ENCODE measurements at places on chromosomes 11 and 22.

GRCh38 chr22:39478441-39478850 lies 21.6 kb downstream of the MGAT3 start:
- DNase-seq, result no peak

DNA sequence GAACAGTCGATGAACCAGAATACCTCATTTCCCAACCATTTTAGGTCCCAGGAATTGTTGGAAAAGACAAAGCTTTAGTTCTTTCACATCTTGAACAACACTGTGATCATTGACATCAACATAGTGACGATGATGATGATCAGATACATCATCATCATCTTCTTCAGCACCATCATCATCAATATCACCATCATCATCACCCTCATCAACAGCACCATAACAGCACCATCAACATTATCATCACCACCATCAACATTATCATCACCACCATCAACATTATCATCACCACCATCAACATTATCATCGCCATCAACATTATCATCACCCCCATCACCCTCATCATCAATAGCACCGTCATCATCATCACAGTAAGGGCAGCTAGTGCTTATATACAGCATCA lies 8.8 kb downstream of the SCUBE1 start:
- no peak for DNase-seq

DNA sequence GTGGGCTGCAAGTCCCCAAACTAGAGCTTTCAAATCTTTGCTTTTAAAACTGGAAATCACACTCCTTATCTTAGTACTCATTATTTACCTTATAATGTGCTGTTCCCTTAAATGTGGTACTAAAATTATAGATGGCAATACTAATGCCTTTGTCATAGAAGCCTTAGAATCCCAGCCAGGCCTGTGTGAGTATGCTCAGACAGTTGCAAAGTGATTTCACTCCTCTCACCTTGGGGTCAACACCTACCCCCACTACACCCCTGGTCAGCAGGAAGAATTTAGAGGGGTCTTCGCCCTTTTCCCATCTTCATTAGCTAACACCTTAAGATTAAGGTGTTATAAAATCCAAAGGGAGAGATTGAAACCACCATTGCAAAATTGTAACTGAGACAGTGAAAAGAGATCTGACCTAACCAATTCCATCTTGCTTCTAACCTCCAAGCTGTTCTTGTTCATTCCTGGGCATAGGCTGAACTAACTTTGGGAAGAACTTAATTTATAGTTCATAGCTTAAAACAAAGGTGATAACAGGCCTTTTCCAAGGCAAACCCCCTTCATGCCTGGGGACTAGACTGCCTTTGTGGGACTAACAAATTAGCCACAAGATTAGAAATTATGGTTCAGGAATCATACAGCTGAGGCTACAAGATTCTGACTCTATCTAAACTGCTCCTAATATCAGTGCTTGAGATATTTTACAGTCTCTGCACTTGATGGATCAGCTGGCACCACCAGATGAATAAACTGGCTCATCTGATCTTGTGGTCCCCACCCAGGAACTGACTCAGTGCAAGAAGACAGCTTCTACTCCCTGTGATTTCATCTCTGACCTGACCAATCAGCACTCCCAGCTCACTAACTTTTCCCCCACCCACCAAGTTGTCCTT lies 10.4 kb upstream of the MRPL17 start:
- no peak for DNase-seq

DNA sequence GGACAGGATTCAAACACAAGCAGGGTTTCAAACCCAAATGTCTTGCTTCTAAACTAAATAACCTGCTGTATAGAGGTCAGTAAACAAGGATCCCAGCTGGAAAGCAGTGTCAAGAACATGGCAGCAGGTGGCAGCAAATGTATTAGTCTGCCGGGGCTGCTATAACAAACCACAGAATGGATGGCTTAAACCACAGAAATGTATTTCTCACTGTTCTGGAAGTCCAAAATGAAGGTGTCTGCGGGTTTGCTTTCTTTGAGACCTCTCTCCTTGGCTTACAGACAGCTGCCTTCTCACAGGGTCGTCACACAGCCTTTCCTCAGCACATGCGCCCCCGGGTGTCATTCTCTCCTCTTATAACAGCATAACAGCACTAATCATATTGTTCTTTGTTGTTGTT lies 65.1 kb upstream of the LRRC55 start:
- peak; percentile 61 for DNase-seq

GRCh38 chr11:83467837-83468236 lies 181.7 kb upstream of the CCDC90B start:
- DNase-seq, result no peak

DNA sequence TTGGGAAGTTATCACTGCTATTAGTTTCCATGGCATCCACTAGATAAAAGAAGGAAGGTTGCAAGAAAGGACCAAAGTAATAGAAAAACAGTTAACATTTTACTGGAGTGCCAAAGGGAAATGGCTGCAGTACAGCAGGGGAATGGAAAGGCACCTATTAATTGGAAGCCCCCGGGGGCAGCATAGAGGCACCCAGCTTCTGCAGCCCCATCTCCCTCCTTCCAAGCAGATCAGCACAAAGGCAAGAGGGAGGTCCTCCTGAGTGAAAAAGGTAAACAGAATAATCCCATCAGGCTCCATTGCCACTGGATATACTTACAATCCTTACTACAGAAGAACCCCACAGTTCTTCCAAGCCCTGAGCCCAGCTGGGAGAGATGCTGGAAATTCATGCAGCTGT lies 887.1 kb downstream of the DLG2 start:
- DNase-seq, result no peak

DNA sequence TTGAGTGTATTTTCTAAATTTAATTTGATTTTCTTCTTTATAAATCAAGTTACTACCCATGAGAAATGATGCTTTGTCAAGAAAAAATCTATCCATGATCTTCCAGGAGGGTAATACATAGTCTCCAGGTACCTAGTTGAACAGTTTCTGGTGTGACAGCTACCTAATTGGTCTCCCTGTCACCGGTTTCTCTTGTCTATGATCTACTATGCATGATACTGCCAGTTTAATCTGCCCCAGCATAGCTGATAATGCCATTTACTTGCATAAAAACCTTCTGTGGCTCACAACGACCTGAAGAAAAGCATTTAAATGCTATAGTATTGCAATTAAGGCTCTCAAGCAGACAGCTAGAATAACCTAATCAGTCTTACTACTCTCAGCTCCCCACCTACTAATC lies 349.5 kb downstream of the DLG2 start:
- no peak for DNase-seq

GRCh38 chr22:41659941-41660340 lies 28.7 kb downstream of the SNU13 start:
- no peak for DNase-seq

- no peak for DNase-seq
Measured at GRCh38 chr11:8772571-8773519, 90.3 kb downstream of the RPL27A start.

DNA sequence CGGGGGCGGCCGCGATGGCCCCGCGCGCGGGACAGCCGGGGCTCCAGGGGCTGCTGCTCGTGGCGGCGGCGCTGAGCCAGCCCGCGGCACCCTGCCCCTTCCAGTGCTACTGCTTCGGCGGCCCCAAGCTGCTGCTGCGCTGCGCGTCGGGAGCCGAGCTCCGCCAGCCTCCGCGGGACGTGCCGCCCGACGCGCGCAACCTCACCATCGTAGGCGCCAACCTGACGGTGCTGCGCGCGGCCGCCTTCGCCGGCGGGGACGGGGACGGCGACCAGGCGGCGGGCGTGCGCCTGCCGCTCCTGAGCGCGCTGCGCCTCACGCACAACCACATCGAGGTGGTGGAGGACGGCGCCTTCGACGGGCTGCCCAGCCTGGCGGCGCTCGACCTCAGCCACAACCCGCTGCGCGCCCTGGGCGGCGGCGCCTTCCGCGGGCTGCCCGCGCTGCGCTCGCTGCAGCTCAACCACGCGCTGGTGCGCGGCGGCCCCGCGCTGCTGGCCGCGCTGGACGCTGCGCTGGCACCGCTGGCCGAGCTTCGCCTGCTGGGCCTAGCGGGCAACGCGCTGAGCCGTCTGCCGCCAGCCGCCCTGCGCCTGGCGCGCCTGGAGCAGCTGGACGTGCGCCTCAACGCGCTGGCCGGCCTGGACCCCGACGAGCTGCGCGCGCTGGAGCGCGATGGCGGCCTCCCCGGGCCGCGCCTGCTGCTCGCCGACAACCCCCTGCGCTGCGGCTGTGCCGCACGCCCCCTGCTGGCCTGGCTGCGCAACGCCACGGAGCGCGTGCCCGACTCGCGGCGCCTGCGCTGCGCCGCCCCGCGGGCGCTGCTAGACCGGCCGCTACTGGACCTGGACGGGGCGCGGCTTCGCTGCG lies 697 bp downstream of the TPBGL start:
- DNase-seq, result peak; percentile 86

DNA sequence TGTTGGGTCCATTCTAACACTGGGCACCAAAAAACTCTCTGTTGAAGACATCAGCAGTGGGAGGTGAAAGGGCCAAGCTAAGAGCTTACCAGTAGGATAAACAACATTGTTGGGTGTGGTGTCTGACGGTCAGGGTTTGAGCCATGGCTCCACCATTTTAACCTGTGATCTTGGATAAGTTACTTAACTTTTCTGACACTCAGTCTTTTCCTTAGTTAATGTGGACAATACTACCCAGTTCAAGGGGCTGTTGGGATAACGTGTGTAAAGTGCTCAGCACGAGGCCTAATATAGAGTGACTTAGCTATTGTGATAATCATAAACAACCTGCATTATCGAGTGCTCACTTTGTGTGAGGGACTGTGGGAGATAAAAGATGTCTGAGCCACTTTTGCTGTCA lies 6.1 kb downstream of the UCP3 start:
- no peak for DNase-seq

- DNase-seq, result no peak
Measured at GRCh38 chr11:30257058-30257457, 26.2 kb downstream of the FSHB start.

DNA sequence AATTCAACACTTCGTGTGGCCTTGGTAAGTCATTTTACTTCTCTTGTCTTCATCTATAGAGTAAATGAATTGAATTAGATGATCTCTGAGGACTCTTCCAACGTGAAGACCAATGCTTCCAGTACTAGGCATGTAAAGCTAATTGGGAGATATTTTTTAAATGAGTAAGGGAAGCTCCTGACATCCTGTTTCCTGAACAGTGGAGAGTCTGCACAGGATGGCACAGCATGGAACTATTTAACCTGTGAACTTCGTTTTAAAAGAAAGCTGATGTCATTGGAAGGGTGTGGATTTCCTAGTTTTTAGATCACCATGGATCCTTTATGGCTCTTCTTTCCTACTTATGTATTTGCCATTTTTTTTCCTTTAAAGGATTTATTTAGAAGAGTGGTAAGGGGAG lies 48.4 kb upstream of the HSD17B12 start:
- no peak for DNase-seq

DNA sequence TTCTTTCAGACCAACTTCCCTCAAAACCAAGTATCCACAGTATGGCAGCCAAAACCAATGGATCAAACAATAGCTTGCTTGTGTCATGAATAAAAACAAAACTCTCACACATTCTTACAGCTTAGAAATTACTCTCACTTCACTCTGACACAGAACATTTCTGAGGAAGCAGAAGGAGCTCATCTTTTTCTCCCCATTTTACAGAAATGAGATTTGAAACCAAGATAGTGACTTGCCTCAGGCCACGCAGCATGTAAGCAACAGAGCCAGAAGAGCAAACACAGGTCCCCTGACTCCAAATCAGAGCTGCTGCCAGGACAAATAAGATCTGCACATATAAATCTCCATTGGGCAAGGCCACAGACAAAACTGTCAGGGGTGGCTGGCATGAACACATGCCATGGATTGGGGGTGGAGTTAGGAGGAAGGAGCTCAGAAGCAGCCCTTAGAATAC lies 64.8 kb downstream of the RAB30 start:
- DNase-seq, result no peak

- DNase-seq, result no peak
Measured at GRCh38 chr11:120611581-120611980, 100.0 kb downstream of the GRIK4 start.

GRCh38 chr11:130637566-130637965 lies 189.1 kb downstream of the ADAMTS15 start:
- DNase-seq, result no peak

DNA sequence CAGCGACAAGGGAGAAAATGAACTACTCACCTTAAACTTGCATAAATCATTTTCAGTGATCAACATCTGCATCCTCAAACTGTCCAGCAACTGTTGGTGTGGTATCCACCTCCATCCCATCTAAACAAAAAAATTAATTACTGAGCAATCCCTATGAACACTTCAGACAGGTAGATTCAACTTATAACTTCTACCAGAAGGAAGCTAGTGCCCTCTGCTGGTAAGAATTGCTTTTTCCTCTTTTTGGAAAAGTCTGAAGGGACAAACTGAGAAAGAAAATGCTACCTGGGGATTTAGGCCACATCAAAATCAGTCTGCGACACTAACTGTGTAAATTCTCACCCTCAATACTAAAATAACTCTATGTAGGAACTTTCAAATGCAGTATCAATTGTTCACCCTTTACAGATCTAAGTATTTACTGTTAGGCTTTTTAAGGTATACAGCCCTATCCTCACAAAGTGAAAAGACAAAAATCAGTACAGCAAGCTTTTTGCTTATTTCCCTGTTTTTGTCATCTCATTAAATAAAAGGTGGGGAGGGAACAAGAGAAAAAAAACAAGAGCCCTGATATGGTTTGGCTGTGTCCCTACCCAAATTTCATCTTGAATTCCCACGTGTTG lies 17.9 kb downstream of the CLNS1A start:
- no peak for DNase-seq

DNA sequence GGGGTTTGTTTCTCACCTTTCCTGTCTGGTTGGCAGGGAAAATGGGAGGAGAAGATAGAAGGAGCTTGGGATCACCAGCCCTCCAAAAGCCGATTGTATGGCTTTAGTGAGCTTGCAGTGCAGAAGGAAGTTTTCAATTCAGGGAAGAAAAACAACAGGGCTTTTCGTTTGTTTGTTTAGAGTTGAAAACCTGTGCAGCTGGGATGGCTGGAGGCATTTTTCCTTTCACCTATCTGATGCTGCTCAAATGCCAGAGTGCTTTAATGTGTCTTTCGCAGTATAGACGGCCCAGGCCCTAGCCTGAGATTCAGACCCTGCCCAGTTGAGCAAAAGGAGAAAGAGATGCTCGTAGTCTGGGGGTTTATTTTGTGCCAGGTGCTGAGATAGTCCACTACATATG lies 87.9 kb downstream of the INSC start:
- no peak for DNase-seq

DNA sequence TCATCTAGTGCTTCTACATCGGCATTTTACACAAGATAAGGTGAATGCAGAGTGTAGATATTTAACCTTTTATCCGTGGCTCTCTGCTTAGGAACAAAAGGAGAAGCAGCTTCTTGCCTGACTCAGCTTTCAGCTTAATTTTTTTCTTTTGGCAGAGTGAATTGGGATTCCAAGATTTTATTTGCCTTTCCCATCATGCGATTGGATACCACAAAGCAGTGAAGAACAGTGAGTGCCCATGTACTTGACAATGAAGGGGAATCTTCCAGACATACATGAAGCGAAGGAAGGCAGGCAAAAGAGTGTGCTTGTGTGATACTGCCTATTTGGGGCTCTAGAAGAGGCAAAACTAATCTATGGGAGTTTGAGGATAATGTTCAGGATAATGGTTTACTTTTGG lies 17.0 kb upstream of the CHKA start:
- DNase-seq, result no peak

Data from RWPE1 (cell line).